ENCODE measurements at places on chromosomes 3 and 15. TPM values are rescaled to one million over a fixed set of nuclear protein-coding genes. Genes with fewer than 3 reads are reported as not detected.

The FAM43A gene
- 1.3 TPM for total RNA-seq

The SEMA3F gene
- 34.6 TPM for total RNA-seq

The TTC23 gene
- 15.1 TPM for total RNA-seq

The KPNA4 gene
- 127 TPM for total RNA-seq

The CAMKV gene
- not detected for total RNA-seq

The MRPL3 gene
- total RNA-seq, result 179 TPM
